ENCODE measurements at places on chromosomes 12 and 14.

DNA sequence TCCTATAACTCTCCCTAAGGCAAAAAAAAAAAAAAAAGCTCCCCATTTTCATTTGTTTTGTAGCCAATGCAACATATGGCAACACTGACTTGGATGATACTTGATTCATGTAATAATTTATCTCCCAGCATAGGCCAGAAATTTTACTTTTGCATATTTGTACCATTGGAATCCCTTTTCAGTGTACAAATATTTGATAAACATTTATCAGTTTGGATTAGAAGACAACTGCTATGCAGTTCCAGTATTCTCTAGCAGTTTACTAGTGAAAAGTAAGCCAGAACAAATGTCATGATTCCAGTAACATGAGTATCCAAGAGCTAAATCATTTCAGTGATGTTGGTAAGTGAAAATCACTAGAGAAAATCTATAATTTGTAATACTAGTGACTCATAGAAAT is 392.3 kb downstream of the CCER1 start:
- DNase-seq, result no peak

- DNase-seq, result no peak
Measured at GRCh38 chr12:32398816-32399369, 465 bp upstream of the FGD4 start.

DNA sequence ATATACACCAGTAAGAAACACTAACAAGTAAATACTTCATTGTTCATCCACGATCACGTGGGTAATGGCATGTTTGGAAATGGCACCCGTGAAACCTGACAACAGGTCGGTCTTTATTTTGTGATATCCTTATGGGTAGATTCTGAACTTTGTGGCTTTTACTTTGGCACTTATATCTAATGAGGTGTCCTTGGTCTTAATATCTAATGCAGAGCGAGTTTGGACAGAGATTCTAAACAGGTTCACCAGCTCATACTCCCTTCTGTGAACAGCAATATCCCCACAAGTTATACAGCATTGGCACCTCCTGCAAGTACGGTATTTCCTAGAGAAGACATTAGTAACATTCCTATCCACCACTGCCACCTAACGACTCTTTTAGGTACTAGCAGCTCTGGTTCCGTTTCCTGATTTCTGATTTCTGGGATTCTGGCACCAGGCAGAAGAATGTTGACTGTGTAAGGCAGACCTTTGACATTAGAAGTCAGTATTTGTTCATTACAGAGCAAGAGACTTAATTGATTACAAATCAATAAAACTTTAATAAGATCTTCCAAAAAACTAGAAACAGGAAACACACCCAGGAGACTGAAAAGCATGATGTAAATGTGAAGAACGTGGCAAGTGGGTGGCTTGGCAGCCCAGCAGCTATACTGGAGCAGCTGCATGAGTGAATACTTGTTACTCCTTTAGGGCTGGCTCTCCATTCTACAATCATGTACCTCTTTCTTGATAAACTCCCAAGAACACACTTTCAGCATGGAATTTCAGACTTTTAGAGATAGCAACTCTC is 2.5 kb downstream of the ANG start:
- DNase-seq, result peak; percentile 5

DNA sequence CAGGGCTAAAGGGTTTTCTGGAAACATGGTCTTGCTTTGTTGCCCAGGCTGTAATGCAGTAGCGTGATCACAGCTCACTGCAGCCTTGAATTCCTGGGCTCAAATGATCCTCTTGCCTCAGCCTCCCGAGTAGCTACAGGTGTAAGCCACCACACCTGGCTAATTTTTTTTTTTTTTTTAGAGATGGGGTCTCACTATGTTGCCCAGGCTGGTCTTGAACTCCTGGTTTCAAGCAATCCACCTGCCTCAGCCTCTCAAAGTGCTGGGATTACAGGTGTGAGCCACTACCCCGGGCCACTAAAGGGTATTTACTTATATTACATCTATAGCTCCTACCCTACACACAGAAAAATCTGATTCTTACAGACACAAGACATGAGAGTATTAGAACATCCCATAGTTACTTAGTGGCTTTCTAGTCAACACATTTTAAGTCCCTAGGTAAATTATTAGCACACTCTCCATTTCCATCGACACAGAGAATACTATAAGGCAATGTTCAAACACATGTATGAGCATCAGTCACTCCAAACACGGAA is 6.2 kb upstream of the DCAF11 start:
- DNase-seq, result no peak

- DNase-seq, result no peak
Measured at GRCh38 chr12:50240792-50241114, 42.6 kb downstream of the LIMA1 start.

DNA sequence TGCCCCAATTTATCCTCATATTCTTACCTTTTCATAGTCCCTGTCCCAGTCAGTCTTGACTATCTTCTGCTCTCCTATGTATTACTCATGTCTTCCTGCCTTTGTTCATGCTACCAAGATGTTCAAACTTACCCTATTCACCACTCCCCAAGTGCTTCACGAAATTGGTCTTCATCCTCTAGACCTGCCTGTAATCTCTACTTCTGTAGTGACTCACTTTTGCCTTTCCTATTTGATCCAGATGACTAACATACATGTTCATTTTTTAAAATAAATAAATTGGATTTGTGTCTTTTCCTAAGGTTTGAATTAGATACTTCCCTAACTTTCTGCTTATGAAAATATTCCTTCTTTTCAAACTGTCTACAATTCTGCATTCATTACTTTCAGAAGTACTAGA is 107.7 kb upstream of the PPM1H start:
- DNase-seq, result no peak

- no peak for DNase-seq
Measured at GRCh38 chr14:91827746-91828145, 39.6 kb downstream of the TC2N start.

DNA sequence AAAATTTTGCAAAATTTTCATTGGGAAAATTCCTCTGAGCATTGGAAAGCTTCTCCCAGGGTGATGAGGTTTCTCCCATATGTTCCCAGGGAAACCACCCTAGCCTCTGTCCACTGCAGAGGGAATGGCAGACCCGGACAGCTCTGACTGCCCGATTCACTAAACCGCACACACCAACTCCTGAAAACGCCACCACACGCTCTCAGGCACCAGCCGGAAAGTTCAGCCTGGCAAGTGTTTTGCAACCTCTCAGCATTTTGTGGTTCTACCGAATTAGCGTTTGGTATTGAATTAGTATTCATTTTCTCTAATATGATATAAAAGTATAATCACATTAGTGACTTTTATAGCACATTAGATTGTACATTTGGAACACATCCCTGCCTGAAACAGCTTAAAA is 213.4 kb downstream of the PHETA1 start:
- DNase-seq, result no peak

- DNase-seq, result no peak
Measured at GRCh38 chr14:52877628-52878027, 73.2 kb downstream of the FERMT2 start.

DNA sequence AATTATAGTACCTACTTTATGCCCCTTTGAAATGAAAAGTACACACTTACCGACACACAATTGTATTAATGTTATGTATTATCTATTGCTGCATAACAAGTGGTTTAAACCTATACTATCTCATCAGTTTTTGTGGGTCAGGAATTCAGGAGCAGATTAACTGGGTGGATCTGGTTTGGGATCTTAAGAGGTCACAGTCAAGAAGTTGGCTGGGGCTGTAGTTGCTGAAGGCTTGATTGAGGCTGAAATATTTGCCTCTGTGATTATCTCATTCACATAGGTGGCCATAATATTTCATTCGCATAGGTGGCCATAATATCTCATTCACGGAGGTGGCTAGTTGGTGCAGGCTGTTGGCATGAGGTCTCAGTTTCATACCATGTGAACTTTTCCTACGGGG is 5.7 kb downstream of the METTL25 start:
- DNase-seq, result no peak

- no peak for DNase-seq
Measured at GRCh38 chr14:31410048-31410650, 10.2 kb downstream of the HEATR5A start.

DNA sequence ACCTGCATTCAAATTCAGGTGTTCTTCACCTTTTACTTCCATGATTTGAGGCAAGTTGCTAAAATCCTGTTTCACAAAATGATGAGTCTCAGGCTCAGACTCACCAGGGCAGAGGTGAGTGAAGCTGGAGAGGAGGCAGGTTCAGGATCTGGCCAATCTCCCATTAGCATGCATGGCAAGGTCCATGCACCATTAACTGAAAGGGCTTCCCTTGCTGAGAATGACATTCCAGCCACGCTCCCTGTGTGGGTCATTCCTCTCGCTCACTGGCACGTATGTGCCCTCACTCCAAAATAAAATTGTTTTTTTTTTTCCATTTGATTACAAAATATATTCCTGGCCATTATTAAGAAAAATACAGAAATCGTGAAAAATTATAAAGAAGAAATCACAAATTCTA is 257.6 kb downstream of the C12orf75 start:
- no peak for DNase-seq

DNA sequence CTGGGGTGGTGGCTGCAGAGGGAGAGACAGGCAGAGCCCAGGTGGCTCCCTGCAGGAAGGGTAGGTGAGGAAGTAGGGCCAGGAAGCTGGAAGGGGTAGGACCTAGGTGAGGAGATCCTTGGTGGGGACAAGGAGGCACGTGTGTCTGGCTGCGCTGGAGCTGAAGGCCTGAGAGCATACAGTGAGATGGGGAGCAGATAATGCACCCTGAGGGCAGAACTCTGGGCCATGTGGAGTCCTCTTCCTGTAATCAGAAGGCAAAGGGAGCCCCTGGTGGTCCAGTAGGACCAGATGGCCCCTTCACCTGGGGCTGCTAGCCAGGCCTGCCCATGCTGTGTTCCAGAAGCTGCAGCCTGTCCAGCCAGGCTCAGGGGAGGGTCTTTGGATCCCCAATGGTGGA is 15.3 kb upstream of the KRT80 start:
- no peak for DNase-seq

DNA sequence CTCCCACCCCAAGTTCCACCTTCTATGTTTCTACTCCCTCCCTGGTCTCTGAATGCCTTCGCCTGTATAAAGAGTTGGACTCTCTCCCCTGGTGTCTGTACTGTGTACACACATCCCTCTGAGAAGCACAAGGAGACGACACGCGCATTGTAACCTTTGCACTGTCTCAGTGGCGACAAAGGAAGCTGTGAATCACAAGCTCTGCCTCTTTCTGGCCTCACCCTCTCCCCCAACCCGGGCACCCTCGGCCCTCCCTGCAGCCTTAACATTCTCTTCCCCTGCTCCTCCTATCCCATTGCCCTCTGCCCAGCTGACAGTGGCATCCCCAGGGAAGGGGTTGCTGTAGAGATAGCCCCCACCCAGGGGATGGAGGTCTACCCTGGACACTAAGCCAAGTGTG is 2.5 kb upstream of the SMARCD1 start:
- no peak for DNase-seq

- no peak for DNase-seq
Measured at GRCh38 chr12:47766502-47767215, 6.4 kb upstream of the SLC48A1 start.

- DNase-seq, result no peak
Measured at GRCh38 chr14:93943052-93943451, 15.9 kb downstream of the FAM181A start.

- DNase-seq, result no peak
Measured at GRCh38 chr14:38329246-38329645, 73.4 kb upstream of the CLEC14A start.

- no peak for DNase-seq
Measured at GRCh38 chr14:103562179-103562428, 353 bp downstream of the BAG5 start.

DNA sequence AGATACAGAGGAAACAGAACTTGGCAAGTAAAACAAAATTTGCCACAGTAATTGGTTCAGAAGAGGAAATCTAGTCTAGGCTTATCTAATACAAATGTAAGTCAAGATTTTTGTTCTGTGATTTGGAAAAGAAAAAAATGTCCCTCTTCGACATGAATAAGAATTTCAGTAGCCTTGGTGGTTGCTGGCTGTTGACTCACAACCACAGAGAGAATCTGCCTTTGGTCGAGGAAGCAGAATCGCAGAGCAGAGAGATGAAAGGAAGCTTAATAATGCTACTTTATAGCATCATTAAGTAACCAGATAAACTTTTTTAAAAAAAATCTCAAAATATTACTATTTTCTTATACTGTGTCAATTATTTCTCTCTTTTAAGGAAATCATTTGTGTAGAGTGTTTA is 1096.6 kb downstream of the FLRT2 start:
- DNase-seq, result no peak

DNA sequence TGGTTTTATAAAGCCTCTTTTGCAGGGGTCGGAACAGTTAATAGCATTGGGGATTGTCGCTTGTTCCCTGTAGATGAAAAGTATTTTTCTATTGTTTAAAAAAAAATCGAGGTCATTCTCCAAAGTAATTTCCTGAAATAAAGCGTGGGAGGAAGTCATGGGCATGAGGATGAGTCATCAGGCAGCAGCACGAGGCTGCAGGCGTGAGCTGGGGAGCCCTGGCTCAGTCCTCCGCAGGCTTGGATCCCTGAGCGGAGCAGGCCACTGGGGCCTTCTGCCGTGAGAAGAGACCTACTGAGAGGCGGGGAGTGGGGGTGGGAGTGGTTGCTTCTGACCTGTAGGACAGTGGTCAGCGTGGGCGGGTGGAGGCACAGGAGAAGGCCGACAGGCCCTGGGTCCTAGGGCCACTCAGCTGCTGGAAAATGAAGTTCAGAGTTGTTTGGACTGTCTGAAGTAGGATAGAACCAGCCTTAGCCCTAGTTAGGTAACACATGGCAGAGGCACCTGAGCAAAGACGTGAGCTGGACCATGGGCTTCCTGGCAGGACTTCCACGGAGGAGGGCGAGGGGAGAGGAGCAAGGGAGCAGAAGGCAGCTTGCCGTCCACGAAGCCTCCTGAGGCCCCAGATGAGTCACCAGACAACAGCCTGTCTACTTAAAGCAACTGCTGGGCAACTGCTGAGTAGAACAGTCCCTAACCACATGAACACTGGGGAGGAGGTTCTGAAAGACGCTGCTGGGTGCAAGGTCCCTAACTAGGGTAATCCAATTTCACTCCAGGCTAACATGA is 21.1 kb upstream of the LGALS3 start:
- no peak for DNase-seq

GRCh38 chr12:9347328-9348127 is 139.3 kb upstream of the PZP start:
- no peak for DNase-seq

DNA sequence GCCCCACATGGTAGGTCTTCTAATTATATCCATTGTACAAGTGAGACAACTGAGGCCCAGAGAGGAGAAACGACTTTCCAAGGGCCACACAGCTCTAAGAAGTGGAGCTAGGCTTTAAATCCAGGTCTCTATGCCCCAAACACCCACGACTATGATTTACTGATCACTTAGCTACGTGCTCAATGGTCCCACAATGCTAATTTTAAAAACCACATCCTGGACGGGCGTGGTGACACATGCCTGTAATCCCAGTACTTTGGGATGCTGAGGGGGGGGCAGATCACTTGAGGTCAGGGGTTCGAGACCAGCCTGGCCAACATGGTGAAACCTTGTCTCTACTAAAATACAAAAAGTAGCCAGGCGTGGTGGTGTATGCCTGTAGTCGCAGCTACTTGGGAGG is 8.4 kb upstream of the MLEC start:
- no peak for DNase-seq
